H9 (cell line): ENCODE measurements at places on chromosomes 3 and 15. TPM values are rescaled to one million over a fixed set of nuclear protein-coding genes. Genes with fewer than 3 reads are reported as not detected.

DNA sequence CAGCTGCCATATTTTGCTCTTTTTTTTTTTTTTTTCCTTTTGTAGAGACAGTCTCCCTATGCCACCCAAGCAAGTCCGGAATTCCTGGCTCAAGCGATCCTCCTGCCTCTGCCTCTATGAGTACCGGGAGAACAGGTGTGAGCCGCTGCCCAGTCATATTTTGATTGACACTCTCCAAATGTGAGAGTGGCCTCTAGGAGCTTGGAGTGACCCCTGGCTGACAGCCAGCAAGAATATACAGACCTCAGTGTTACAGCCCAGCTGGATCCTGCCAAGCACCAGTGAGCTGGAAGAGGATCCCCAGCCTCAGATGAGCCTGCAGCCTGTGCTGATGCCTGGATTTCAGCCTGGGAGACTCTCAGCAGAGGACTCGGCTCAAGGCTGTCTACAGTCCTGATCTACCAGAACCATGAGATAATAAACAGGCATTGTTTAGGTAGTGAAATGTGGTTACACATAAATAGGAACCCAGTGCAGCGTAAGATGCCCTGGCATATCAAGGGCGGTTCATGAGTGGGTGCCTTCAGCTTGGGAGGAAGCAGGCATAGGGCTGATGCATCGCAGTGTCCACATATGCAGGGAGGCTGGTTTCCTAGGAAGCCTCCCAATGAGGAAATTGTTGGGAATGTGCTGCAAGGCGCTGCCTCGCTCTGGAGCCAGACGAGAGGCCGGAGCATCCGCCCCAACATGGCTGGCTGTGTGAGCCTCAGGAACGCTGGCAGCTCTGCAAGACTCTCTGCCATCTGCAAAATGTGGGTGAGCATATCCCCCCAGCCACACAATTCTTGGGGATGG lies 38.9 kb upstream of the ATP10A start:
- DNase-seq: no peak

DNA sequence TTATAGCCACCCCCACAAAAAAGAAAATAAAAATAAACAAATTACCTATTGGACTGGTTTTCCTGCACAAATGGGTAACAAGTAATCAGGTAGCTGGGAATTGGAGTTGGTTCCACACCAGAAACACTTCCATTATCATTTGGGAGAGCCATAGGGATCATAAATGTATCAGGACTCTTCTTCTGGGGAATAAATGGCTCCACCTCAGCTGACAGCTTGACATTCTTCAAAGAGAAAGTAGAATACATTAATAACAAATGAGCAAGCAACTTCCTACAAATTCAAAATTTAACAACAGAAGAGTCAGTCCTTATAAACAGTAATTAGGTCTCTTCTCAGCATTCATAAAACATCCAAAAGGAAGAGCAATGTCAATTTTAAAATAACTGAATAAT lies 8.7 kb downstream of the SECISBP2L start:
- no peak for DNase-seq

DNA sequence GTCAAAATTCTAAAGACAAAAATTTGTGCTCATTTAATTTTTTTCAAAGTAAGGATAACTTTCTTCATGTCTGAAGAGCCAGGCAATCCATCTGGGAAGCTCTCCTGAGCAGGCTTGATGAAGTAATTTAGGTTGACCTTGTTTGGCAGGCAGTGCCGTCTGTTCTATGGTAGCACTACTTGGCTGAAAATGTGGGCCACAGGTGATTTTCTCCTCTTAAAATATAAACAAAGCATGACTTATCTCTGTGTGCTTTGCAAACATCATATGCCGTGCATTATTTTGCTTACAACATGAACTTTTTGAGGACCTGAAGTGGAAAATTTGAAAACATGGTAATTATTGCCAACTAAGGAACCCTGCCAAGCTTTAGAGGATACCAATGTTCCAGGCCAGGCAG lies 143.2 kb downstream of the RAP2B start:
- DNase-seq: no peak

DNA sequence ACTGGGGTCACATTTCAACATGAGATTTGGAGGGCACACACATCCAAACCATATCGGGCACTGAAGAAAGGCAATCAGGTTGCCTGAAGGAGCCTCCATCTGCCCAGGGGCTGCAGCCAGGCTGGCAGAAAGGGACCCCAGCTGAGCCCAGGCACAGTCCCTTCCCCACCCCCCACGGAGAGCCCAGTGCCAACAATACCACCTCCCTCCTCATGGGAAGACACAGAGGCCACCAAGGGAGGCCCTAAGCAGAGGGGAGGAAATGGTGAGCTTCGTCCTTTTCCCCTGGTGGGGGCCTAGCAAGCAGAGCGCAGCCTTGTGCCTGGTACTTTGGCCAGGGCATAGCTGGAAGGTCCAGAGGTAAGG lies 3.0 kb upstream of the STRA6 start:
- no peak for DNase-seq

DNA sequence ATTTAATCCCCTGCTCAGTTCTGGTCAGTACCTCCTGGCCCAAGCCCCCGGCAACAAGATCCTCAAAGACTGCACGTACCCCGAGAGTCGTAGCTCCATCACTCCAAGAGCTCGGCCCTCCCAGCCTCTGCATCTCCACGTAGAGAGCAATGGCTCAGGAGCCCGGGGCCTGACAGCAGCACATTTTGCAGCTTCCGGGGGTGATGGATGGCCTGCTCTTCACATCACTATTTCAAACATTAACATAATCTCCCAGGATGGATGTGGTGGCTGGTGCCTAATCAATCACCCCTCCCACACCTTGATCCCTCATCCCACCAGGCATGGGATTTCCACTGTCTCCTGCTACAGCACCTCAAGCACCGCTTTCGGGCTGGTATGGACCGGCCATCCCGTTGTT lies 28.1 kb downstream of the CACNA2D2 start:
- no peak for DNase-seq

DNA sequence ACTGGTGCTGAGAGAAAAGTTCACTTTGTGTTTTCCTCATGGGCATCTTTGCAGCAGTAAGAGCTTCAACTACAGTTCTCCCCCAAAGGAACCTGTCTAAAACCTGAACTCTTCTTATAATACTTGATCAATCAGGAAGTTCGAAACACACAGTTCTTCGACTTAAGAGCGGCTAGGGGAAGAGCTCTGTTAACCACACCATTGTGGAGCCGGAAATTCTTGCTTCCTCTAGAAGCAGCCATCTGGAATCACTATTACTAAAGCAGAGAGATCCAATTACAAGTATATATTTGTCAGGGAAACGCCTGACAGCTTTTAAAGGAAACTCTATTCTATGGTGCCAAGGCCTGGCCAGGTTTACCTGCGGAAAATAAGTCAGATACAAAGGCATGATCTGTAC lies 337.3 kb upstream of the CBLB start:
- DNase-seq: no peak

DNA sequence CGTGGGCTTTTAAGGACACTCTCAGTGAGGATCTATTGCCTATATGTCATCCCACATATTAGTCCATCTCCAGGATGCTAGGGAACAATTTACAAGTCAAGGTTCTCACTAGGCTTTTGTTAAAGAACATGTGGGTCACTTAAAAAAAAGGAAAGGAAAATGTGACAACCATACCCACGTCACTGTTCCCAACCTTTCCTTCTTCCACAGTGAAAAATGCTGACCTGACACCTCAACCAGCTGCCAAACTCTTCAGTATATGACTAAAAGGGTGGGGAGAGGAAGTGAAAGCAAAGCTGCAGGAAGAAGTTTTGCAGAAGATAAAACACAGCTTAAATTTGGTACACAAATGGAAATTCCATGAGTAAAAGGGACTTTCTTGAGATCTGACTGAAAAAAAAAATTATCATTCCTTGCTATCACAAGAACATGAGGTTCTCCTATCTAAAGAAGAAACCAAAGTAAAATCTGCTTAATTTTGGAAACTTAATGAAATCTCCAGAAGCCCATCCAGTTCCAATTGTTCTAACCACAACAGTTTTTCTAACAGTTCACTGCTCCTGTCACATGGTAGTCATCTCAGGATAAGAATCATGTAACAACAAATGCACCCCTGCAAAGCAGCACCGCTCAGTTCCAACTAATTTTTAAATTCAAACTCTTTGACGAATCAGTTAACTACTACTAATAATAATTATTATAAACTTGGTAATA lies 117.0 kb upstream of the TSPAN3 start:
- DNase-seq: no peak

DNA sequence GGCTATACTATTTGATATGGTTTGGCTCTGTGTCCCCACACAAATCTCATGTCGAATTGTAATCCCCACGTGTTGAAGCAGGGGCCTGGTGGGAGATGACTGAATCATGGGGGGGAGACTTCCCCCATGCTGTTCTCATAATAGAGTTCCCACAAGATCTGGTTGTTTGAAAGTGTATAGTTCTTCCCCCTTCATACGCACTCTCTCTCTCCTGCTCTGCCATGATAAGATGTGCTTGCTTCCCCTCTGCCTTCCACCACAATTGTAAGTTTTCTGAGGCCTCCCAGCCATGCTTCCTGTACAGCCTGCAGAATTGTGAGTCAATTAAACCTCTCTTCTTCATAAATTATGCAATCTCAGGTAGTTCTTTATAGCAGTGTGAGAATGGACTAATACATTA lies 290.1 kb upstream of the CHRM5 start:
- no peak for DNase-seq

GRCh38 chr3:184781801-184782200 lies 30.2 kb upstream of the VPS8 start:
- DNase-seq: no peak

GRCh38 chr15:57451555-57451954 lies 75.2 kb downstream of the CGNL1 start:
- no peak for DNase-seq

DNA sequence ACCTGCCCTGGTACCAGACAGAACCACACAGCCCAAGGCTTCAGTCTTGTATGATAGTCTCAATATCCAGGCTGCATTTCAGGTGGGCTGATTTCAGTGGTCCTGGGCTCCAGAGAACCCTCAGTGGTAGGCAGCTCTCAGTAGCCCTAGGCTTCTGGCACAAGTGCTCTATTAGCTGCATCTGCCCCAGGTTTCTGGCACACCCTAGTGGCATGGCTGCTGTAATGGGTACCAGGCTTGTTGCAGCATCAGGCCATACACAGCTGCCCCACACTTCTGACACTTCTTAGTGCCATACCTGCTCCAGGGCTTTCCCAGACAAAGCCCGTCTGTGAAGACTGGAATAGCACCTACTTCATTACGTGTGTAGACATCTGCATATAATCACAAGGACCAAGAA lies 1062.2 kb upstream of the EPHA6 start:
- DNase-seq: no peak

DNA sequence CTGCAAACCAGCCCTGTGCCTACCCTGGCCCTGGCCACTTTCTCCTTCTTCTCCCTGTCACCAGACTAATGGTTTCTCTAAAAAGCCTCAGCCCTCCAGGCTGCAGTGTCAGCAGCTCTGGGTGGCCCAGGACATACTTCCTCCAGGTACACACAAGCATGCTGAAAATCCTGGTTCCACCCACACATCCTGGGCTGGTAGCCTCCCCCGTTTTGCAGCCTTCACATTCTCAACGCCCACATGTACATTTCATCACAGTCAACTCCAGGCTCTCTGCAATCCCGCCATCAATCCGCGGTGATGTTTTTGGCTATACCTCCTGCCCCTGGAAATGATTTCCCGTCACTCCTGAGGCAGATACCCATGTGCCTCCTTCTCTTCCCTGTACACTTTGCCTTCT lies 59.4 kb downstream of the MAGEF1 start:
- DNase-seq: no peak

DNA sequence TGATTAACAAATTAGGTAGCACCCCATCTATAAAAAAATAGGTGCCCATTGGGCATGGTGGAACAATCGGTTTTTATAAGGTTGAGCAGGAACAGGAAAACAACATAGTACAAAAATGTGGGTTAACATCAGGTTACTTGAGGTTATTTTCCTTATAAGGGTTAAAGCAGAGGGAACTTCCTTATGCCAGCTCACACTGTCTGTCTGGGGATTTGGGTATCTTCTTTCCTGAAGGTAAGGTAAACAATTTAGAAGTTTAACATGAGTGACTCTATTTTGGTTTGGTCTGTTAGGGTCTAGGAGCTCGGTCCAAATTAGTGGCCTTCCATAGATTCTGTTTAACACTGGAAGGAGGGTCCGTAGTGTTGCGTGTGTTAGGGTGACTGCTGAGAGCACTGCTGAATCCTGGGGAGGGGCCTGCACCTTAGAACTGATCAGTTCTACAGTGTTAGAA lies 14.7 kb downstream of the CHD2 start:
- DNase-seq: no peak

DNA sequence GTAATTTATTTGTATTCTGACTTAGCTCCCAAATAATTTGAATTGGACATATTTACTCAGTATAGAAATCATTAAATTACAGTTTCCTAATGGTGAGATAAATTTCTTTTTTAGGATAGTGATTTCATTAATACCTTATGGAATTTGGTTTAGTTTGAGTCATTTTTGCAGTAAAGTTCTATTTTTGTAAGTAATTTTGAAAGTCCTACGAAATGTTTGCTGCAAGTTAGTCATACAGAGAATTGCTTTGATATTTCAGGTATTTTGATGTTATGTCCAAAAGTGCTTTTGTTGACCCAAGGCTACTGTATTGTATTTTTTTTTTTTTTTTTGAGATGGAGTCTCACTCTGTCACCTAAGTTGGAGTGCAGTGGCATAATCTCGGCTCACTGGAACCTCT lies 41.7 kb downstream of the TCF12 start:
- DNase-seq: no peak

DNA sequence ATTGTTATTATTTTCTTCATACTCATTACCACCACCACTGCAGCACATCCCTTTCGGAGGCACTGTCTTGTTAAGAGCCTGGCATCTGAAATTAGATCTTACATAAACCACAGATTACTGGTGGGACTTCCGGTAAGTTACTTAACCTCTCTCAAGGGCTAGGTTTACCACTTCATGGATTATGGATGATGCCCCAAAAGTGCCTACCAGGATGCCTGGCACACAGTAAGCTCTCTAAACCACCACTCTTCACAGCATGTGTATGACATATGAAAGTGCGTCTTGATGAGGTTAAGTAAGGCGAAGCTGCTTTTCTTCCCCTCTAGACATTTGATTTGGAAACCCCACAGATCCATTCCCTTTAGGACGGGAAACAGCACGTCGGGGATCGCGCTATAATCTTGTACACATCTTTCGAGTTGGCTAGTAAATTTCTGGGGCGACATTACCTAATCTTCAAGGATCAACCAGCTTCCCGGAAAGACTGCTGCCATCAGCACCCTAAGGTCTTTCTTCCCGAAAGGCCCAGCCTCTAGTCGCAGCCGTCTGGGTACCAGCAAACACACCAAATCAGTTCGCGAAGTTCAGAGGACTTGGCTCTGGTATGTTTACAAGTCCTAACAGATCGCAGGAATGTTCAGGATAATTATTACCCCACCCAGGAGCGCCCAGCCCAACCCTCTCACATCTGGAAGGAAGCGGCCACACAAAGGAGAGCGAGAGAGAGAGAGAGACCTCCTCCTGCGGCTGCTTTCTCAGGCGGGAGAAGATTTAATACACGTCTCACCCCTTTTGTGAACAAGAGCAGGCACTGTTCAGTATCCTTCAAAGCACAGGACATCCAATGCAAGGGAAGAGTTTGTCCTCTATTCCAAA lies 155.1 kb upstream of the FRMD4B start:
- DNase-seq: peak; percentile 31

- DNase-seq: no peak
These were observed 202.2 kb downstream of the PDZRN3 start for GRCh38 chr3:73422571-73422970.

The CCR4 gene
- total RNA-seq: 0.07 and 0.09 TPM in 2 replicates

The TLR9 gene
- not detected in 2 replicates for total RNA-seq

The ABCF3 gene
- 56.1 and 58.4 TPM in 2 replicates for total RNA-seq

The EIF4E3 gene
- total RNA-seq: 12.9 and 13.1 TPM in 2 replicates

The LMAN1L gene
- not detected in 2 replicates for total RNA-seq

The GHSR gene
- total RNA-seq: not detected in 2 replicates

The TTBK2 gene
- 10.6 and 13.0 TPM in 2 replicates for total RNA-seq

The HMG20A gene
- total RNA-seq: 58.9 and 60.2 TPM in 2 replicates
